ENCODE measurements at places on chromosomes 16 and 17.
A peak's percentile ranks its signal among the peaks of the same experiment; 100 is the strongest.

DNA sequence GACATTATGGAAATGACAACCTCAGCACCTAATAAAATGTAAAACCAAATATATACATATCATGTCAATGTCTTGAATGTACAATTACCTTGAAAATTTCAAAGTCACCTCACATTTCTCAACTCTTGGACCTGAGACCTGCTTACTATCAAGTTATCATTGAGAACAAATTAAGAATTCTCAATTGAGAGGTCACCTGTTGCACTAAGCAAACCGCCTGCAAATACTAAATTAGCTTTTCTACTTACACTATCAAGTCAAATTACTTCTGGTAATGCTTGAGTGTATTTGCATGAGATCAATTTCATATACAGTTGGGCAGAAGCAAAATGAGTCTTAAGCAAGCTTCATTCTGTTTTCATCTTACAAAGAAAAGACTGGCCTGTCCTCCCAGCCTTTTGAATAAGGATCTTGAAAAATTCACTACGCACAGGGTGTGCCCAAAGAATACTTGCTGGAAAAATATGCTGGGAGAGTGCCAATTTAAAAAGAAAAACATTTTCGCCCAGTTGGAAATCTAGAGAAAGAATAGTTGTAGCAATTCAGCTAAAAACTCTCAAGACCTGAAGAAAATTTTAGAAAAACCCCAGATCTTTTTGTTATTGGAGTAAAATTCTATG lies 35.7 kb downstream of the KANSL1 start:
- no peak for ATAC-seq

- no peak for ATAC-seq
Observed at GRCh38 chr17:38421171-38421841, 7.0 kb upstream of the ARHGAP23 start.

DNA sequence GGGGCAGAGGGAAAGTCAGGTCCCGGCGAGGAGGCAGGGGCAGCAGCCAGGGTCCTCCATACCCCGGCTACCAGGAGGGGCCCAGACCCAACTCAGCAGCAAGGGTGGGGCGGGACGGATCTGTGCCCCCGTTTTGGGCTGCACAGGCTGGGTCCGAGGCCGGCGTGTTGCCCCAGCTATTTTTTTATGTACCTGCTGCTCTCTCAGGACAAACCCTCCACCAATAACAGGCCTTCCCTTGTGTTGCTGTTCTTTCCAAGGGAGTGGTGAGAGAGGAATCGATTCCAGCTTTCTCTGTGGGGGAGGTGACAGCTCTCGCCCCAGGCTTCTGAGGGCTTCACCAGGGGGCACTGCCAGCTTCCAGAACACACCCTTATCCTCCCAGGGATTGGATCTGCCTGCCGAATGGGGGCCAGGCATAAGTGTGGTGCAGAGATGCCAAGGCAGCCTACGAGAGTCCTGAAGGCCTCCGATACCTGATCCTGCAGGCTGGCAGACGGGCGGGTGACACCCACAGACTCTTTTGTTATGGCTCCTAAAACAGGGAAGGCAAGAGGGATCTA lies 22.3 kb downstream of the RTN4RL1 start:
- ATAC-seq: no peak

DNA sequence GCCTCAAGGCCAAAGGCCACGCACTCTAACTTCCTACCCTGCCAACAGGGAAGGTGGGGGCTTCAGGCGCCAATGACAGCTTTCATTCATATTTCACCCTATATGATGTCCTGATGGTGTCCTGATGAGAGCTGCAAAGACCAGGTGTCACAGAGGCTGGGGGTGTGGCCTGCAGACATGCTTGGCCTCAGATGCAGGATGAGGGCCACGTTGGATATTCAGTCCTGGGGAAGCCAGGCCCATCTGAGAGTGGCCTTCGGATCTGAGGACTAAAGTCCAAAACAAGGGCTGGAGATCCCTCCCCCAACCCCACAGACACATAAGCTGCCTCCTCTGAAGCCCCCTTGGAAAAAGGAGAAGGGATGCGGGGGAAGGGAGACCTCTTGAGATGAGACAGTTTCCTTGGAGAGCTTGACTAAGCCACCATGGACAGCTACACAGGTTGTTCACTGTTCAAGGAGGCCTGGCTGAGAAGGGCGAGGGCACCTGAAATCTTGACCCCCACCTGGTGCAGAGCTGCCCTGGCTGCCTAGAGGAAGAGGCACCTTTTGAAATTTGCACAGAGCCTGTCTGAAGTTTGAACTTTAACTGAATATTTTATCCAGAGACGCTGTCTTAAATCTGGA lies 24.3 kb upstream of the GSG1L start:
- no peak for ATAC-seq

GRCh38 chr16:89200124-89200849 lies at the start of gene SLC22A31:
Gene SLC22A31 (minus strand): TSS chr16:89200537. CDS start chr16:89200501, 36 bp downstream.
- ATAC-seq: no peak

DNA sequence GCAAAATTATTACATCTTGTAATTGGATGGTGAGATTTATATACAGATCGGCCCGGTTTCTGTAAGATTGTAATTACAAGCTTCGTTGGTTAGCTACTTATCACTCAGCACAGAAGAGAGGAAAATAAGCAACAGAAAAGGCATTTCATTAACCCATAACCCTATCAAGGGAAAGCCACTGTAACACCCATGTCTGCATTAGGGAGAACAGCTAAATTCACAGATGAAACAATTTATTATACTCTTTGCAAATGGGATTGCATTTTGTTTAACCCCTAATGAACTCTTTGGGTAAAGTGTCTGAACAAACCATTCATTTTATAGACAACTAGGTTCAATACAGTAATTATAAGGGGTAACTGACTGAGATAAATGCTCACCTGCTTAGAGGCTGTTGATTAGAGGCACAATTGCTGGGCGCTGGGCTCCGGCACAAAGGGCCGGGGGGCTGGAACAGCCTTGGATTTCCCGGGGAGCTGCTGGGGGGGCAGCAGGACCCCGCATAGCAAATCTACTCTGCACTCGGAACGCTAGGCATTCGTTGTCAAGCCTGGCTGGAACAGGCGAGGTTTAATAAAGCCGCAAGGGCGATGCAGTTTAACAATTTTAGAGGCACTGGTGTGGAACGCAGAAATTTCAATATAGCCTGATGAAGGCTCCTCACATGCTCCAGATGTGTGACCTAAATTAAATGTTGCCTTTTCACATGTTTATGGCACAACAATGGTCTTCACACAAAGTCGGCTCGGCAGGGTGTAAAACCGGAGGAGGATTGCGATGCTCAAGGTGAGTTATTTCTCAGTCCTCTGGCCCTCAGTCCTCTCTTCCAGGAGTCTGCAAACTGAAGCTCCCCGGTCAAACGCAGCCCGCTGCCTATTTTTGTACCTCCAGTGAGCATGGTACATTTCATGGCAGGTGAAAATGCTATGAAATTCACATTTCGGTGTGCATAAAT lies 134.0 kb upstream of the IRX6 start:
- no peak for ATAC-seq

DNA sequence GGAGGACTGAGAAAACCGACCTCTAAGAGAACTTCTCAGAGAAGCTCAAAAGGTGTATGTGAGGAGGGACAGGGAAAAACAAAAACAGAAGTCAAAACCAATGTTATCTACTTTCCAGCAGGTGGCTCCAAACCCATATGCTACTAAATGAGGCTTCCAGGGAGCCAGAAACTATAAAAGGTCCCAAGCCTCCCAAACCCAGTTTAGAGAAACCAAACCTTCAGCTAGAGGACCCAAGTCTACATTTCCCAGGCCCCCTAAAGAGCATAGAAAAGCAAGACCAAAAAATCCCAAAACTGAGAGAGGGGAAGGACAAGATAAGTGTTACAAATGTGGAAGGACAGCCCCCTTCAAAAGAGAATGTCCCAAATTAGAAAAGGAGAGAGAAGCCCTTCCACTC lies 3.7 kb downstream of the HPR start:
- ATAC-seq: no peak

GRCh38 chr16:35574454-35575431 lies 2115.3 kb downstream of the TP53TG3F start:
- peak; percentile 40 for ATAC-seq

DNA sequence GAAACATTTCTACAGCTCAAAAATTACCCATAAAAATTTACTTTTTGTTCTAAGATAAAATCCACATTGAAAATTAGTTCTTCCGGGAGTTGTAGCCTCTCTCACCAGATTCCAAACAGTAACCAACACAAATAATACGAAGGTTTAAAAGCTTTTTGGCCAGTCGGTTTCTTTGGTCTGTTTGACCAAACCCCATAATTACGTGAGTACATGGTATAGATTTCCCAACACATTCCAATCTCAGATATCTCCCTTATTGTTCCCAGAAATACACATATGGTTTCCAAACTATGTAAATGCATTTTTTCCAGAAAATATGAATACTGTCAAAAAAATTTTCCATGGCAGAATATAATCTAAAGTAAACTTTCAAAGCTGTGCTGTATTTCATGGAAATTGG lies 722.0 kb downstream of the KCNJ2 start:
- no peak for ATAC-seq

- no peak for ATAC-seq
Observed at GRCh38 chr16:56781528-56781961, 51.6 kb downstream of the NUP93 start.

DNA sequence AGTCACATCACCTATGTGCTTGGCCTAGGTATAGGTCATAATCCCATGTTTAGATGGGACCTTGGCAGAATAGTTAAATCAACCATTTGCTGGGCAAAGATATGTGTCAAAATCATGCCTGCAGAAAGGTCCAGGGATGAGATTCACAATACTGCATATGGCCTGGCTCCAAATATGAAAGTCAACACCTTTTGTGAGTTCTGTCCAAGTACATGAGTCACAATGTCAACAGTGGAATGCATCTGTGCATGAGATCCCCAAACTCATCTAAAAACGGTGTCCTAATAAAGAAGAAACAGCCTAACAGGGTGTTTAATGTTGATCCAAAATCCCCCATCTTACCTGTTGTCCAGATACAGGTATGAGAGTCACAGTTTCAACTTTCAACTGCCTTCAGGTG lies 1847.5 kb downstream of the TP53TG3F start:
- no peak for ATAC-seq

- ATAC-seq: no peak
Observed at GRCh38 chr17:11737313-11737679, 139.0 kb downstream of the DNAH9 start.

GRCh38 chr17:15469260-15469659 lies 1.8 kb upstream of the CDRT4 start:
- ATAC-seq: no peak

DNA sequence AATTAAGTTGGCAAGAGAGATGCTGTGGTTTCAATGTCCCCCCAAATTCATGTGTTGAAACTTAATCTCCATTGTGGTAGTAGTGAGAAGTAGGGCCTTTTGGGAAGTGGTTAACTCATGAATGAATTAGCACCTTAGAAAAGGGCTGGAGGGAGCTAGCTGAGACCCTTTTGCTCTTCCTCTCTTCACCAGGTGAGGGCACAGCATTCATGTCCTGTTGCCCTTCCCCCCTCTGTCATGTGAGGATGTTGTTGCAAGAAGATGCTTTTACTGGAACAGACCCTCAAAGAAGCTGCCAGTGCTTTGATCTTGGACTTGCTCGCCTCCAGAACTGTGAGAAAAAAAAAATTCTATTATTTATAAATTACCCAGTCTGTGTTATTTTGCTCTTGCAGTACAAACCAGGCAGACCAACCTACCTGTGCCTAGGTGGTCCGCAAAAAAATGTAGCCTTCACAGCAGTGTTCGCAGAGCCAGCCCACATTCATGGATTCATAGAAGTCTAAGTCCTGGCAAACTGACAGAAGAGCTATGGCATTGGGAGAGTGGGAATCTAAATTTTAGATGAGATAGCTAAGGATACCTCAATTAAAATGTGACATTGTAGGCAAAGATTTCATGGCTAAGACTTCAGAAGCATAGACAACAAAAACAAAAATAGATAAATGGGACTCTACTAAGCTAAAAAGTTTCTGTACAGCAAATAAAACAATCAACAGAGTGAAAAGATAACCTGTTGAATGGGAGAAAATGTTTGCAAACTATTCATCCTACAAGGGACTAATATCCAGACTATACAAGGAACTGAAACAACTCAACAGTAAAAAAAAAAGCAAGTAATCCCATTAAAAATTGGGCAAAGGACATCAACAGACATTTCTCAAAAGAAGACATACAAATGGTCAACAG lies 32.0 kb upstream of the ABCA5 start:
- no peak for ATAC-seq

- ATAC-seq: peak; percentile 84
Observed at GRCh38 chr17:6574687-6575595, 18.6 kb upstream of the PITPNM3 start.
